ENCODE measurements at places on chromosomes 4 and X.

DNA sequence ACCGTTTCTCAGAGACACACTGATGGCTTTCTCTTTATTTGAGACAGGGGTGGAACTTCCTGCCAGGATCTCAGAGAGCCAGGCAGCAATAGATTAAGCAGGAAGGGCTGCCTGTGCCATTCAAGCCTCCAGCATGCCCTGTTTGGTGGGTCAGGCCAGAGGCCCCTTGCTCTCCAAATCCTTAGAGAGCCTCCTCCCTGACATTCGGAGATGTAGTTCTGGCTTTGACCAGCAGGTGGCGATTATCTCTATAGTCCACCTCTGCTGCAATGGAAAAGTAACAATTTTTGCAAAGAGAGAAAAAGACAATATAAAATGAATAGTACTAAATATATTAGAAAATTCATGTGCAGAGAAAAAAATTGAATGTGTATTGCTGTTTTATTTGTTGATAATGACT lies 93.9 kb downstream of the NXF2B start:
- peak; percentile 59 for DNase-seq

- DNase-seq: no peak
These were observed 279.0 kb downstream of the CFAP47 start for GRCh38 chrX:36198575-36198974.

GRCh38 chrX:129427267-129427666 lies 96.0 kb downstream of the SMARCA1 start:
- DNase-seq: no peak

GRCh38 chrX:404656-405055 lies 17.9 kb upstream of the PPP2R3B start:
- DNase-seq: no peak

DNA sequence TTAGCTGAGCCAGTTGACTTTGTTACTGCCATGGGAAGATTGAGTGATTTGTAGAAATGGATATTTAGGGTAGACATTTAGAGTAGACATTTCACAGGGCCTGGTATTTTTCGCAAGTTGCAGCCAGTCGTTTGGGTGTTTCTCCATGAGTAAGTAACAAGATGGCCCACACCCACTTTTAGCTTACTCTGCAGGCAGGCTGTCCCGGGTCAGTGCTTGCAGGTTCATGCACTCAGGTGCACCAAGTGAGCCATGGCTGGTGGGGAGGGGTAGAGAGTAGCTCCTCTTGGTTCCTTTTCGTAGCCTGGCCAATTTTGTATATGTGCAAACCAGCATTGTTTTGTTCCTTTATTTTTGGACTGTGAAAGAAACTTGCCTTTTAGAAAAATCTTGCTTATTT lies 145.6 kb downstream of the POLA1 start:
- no peak for DNase-seq

- no peak for DNase-seq
These were observed 83.7 kb upstream of the NHS start for GRCh38 chrX:17291171-17291900.
